H7 (cell line): ENCODE measurements at places on chromosomes 7 and 10. TPM values are rescaled to one million over a fixed set of nuclear protein-coding genes. Genes with fewer than 3 reads are reported as not detected.

PRPS1L1 gene
- not detected in 2 replicates for total RNA-seq

INSIG1 gene
- 91.7 and 114 TPM in 2 replicates for total RNA-seq

HYAL4 gene
- 0.11 TPM in 1 of 2 replicates, not detected in the other for total RNA-seq

MSMB gene
- 0.89 TPM in 1 of 2 replicates, not detected in the other for total RNA-seq

NPY gene
- not detected in 2 replicates for total RNA-seq

SUFU gene
- total RNA-seq = 3.5 and 4.2 TPM in 2 replicates

GPNMB gene
- 0.70 and 1.2 TPM in 2 replicates for total RNA-seq

ARMS2 gene
- total RNA-seq = not detected in 2 replicates

LIPK gene
- not detected in 2 replicates for total RNA-seq

PLAU gene
- 25.4 and 29.5 TPM in 2 replicates for total RNA-seq

IPMK gene
- total RNA-seq = 15.8 and 27.6 TPM in 2 replicates

COL26A1 gene
- total RNA-seq = 70.3 and 77.5 TPM in 2 replicates

STOX1 gene
- 2.4 TPM in 2 replicates for total RNA-seq

LLCFC1 gene
- total RNA-seq = not detected in 2 replicates

IL6 gene
- 0.22 and 0.69 TPM in 2 replicates for total RNA-seq

ZNF117 gene
- total RNA-seq = 1.7 and 3.8 TPM in 2 replicates

DNA sequence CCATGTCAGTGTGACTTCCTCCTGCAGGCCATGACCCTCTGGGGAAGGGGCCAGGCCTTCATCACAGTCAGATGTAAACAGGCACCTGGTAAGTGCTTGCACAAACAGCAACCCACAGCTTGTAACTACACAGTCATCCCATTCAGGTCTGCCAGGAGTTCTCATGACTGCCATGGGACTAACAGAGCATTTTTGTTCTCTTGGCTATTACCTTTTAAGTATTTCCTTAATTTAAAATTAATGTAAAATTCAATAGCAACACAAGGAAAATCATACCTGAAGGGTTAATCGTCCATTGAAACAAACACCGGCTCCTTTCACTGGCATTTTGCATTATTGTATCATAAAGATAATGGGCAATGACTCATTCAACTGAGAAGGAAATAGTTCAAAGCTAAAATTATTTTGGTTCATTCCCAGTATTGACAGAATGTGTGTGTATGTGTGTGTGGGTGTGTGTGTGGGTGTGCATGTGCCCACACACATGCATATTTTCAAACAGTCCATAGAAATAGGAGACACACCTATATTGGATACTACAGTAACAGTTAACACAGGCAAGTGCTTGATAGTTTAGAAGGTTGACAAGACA lies 307.9 kb downstream of the WDR11 start:
- DNase-seq = no peak

DNA sequence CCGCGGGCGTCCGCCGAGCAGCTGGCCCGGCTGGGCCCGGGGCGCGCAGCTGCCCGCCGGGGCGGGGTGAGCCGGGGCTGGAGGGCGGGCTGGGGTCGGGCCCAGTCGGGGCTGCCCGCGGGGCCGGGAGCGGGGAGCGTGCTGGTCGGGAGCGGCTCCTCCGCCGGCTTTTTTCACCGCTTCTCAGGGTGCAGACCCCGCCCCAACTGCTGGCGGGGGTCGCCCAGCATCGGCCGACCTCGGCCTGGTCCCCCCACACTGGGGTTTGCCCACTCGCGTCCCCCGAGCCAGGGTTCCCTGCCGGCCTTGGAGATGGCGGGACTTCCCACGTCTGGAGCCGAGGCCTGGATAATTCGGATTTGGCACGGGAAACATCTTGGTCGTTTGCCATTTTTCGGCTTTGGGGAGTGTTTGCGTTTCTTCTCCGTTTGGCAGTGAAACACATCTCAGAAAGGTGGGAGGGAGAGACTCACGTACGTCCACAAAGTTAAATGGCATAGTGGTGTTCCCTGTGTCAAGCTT lies 432 bp downstream of the TMEM248 start:
- DNase-seq = peak; percentile 88

DNA sequence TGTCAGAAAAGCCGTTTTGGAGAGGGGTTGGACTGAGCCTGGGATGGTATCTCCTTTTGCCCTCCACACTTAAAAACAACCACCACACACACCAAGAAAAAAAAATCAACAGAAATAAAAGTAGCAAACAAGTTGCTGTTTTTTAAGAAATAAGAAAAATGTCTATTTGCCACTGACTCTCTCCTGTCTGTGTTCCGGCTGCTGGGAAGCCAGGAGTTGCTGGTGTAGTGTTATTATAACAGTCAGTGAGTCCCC lies 163 bp downstream of the EGR2 start:
- DNase-seq = no peak

GRCh38 chr10:96831200-96831866 lies 765 bp upstream of the LCOR start:
- no peak for DNase-seq

DNA sequence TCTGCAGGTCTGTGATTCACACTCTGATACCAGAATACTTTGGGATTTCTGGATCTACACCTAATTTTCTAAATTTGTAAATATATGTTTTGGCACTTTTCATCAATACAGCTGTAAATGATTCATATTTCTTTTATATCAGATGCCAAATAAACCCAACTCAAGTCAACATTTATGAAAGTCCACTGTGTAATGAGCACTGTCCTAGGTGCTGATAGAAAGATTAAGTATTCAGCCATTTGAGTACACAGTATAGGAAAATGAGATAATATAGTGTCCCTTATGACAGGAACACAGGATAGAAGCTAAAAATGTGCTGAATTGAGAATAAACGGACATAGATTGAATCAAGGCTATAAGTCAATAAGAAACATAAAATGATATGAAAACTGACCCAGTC lies 6.4 kb downstream of the ANXA7 start:
- no peak for DNase-seq

- DNase-seq = no peak
Measured at GRCh38 chr10:120989279-120989678, 138.1 kb downstream of the WDR11 start.

DNA sequence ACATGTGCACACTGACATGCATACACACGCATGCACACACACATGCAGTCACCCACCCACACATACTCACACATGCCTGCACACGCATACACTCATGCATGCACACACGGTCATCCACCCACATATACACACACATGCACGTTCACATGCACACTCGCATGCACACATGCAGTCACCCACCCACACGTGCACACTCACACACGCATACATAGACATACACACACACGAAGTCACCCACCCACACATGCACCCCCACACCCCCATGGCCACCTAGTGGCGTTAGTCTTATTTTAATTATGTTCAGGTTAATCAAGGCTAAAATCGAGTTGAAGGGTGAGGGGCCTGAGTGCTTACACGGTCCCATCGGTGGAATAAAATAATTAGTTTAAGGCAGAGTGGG lies 96.8 kb downstream of the DNAJB6 start:
- no peak for DNase-seq

DNA sequence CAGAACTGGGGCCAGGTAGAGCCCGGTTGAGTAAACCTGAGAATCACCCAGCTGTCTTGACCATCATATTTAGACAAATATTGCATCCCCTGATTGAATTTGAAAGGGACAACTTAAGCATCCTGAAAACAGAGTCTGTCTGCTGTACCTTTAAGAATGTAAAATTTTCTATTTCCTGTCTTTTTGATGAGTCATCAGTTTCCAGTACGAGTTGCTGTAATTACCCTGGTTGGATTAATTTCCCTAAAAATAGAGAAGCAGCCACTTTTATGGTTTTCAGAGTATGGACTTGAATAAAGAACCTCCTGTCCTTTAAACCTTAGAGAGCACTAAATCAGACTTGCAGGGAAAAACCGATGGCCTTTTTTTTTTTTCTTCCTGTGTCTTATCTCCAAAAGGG lies 164.6 kb upstream of the SH2B2 start:
- DNase-seq = no peak

- DNase-seq = peak; percentile 65
Measured at GRCh38 chr10:13351340-13351915, 3.3 kb upstream of the SEPHS1 start.

- no peak for DNase-seq
Measured at GRCh38 chr7:106460792-106461254, 176.0 kb upstream of the NAMPT start.

GRCh38 chr7:103991406-103991805 lies 1.9 kb upstream of the RELN start:
- DNase-seq = no peak

- no peak for DNase-seq
Measured at GRCh38 chr7:13057462-13058200, 370.2 kb downstream of the ARL4A start.

- DNase-seq = no peak
Measured at GRCh38 chr7:65397730-65398142, 24.1 kb downstream of the ZNF92 start.

DNA sequence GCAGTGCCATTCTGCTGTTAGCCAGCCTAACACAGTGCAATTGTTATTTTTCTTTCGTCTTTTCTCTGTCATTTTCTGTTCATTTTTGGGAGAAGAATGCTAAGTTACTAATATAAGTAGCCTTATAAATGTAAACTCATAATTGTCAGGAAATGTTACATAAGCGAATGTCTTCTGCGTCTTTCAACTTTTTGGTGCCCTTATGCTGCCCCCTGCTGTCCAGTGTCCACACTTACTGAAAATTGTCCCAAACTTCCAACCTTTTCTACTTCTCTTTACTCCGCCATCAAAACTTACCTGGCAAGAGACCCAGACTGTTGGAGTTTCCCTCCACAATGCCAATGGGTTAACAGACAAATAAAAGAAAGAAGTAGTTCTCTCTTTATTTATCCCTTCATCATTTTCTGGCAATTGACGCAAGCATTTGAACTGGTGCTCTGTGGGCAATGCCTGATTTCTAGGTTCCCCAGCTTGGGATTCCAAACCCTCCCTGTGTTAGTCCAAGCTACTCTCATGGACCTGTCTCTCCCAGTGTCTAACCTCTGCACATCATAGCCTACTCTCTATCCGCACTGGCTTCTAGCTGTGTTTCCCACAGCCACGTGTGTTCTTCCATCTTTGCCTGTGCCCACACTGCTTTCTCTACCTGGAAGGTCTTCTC lies 21.0 kb upstream of the EPC1 start:
- DNase-seq = peak; percentile 27

- DNase-seq = no peak
Measured at GRCh38 chr7:74344786-74345185, 55.6 kb downstream of the CLIP2 start.

DNA sequence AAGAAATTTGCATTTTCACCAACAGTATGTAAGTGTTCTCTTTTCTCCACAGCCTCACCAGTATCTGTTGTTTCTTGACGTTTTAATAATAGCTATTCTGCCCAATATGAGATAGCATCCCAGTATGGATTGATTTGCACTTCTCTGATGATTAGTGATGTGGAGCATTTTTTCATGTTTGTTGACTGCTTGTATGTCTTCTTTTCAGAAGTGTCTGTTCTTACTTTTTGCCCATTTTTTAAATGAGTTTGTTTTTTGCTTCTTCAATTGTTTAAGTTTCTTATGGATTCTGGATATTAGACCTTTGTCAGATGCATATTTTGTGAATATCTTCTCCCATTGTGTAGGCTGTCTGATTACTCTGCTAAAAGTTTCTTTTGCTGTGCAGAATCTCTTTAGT lies 12.2 kb upstream of the TPK1 start:
- no peak for DNase-seq

- no peak for DNase-seq
Measured at GRCh38 chr7:46972205-46972604, 609.7 kb downstream of the TNS3 start.
